ENCODE measurements at places on chromosomes 5 and 9.

DNA sequence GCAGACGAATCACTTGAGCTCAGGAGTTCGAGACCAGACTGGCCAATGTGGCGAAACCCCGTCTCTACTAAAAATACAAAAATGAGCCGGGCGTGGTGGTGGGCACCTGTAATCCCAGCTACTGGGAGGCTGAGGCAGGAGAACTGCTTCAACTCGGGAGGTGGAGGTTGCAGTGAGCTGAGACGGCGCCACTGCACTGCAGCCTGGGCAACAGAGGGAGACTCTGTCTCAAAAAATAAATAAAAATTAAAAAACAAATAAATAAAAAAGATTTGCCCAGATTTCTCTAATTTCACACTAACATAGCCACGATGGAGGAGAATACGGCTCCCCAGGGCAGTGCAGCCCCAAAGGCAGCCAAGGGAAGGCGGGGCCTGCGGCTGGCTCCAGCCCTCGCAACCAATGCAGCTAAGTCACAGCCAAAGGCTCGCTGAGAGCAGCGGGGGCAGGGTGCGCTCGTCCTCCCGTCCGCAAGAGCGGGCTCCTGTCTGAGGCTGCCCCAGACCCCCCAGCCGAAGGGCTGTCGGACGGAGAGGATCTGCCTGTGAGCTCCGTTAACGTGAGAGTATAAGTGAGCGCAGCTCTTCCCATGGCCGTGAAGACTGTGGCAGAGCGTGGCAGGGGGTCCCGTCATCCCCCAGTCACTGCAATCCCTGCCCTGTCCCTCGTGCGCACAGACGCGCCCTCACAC lies 43.5 kb downstream of the SLC12A7 start:
- DNase-seq, result no peak

DNA sequence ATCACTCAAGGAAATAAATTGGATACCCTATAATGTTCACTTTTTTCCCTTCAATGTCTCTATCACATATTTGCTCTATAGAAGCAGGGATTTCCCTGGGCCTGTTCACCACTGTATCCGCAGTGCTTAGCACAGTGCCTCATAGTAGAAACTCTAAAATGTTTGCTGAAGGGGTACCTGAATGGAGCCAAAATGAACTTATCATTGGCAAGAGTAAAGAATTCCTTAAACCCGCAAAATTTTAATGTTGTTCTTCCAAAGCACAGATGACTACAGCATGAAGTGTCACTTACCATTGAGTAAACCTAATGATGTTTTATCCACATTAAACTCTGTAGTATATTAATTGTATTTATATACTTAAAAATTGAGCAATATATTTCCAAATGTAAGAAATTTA lies 96.1 kb downstream of the JAKMIP2 start:
- DNase-seq, result no peak

DNA sequence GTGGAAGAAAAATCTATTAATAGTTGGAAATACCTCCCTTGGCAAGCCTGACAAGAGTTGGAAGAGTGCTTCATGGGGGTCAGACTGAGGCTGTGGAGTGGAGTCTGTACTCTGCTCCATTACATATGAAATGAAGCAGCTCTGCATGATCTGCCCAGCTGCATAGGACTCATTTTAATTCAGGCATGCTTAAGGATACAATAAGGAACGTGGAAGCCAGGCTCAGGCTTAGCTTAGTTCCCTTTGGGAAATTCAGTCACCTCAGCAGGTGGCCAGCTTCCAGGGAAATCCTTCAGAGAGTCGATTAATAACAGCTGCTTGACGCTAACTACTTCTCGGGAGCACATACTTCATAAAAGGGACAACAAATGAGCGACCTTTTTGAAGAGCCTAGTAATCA lies 1672.9 kb upstream of the WWC1 start:
- DNase-seq, result no peak

- DNase-seq, result no peak
Measured at GRCh38 chr5:73358366-73358765, 90.2 kb downstream of the FOXD1 start.

DNA sequence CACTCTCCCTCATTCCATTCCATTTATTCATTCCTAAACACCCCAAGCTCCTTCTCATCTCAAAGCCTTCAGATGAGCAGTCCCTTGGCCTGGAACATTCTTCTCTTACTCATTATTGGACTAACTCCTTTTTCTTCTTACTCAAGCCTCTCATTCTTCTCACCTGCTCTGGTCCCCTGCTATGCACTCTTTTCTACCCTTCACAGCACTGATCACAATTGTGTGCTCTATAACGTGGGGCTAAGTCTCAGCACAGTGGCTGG lies 212.4 kb downstream of the MAPKAP1 start:
- DNase-seq, result no peak

GRCh38 chr9:100595391-100596199 lies 17.7 kb downstream of the CAVIN4 start:
- no peak for DNase-seq

- no peak for DNase-seq
Measured at GRCh38 chr5:43017428-43017815, 22.7 kb downstream of the ANXA2R start.

DNA sequence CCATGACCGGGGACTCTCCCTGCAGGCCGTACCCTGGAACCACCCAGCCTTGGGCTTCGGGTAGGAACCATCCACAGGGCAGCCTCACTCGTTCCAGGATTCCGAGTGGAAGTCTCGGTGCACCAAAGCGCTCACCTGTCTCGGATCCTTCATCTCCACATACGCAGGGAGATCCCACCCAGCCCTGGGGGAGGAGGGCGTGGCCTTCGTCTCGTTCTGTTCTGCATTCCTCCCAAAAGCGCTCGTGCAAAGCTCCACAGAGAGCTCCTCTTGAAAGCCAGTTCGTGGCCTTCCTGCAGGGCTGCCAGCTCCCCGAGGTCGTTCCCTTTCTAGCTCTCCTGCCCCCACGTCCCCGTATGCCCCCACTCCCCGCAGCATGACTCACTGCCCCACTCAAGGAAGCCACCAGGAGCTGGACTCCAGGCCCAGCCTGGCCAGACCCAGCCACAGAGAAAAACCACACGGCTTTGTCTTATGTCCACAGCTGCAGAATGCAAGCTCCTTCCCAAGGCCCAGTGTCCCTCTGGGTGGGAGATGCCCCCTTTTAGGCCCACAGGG lies 65.0 kb upstream of the SARDH start:
- DNase-seq, result no peak

DNA sequence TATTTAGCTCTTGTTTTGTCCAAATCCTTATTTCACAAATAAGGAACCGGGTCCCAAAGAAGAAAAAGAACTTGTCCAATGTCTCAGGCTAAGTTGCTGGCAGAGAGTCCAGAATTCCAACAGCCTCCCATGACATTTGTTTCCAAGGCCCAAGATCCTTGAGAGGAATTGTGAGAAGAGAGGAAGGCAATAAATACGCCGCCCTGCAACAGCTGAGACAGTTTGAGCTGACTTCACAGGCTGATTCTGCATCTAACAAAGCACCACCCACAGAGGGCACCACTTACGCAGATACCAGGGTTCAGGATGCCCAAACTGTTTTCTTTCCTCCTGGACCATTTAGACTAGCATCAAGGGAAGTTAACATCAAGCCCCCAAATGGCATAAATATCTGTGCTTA lies 211.3 kb downstream of the FAM114A2 start:
- peak; percentile 13 for DNase-seq

GRCh38 chr5:127111112-127111511 lies 37.8 kb upstream of the C5orf63 start:
- DNase-seq, result no peak

- no peak for DNase-seq
Measured at GRCh38 chr5:81842795-81843398, 92.0 kb upstream of the SSBP2 start.

GRCh38 chr9:4904322-4905134 lies 80.5 kb upstream of the JAK2 start:
- DNase-seq, result no peak

GRCh38 chr5:50574121-50574520 lies 92.3 kb upstream of the PARP8 start:
- DNase-seq, result no peak

DNA sequence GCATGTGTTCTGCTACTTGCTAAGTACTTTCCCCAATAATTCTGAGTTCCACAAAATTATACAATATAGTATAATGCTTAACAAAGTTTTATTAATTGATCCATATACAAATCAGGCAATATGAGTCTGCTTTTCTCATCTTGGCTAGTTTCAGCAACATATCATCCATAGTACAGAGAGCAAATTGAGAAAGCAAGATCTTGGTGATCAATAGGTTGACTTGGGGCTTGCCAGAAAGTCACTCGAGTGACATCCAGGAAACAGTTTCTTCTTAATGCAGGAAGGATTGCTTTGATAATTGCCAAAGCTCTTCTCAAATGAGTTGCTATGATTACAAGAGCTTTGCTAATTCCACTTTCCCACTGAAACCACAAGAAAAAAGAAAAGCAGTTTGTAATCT lies 533.6 kb upstream of the NMUR2 start:
- no peak for DNase-seq

DNA sequence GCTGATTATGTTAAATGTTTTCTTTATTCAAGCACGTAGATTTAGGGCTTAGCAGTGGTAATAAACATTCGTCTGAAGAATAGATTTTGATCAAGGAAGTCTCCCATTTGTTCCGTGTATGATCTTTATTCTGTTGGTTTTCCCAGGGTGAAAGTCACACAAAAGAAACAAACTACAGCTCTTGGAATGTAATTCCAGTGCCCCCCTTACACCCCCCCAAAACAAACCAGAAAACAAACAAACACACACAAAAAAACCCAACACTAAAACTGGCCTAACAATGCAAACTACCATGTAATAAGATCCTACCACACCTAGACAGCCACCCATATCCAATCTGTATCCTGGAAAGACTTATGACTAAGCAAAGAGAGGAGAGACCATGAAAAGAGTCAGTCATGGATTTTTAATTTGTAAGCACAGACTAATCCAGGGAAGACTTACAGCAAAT lies 196.2 kb upstream of the ELL2 start:
- DNase-seq, result no peak

- no peak for DNase-seq
Measured at GRCh38 chr5:134079748-134080581, 34.5 kb upstream of the TCF7 start.

GRCh38 chr9:124133727-124134126 lies 122.2 kb downstream of the LHX2 start:
- DNase-seq, result peak; percentile 5

- no peak for DNase-seq
Measured at GRCh38 chr9:118693645-118694044, 675.6 kb downstream of the BRINP1 start.

Data from C1 segment of cervical spinal cord (tissue), 14 donors.